Stimulated activated CD8-positive, alpha-beta memory T cell treated with anti-CD3 and anti-CD28 coated beads, Interleukin-15, amount 100 ng/mL, for 48 hours (primary cell): ENCODE measurements at places on chromosomes 11 and 22.

GRCh38 chr22:27780161-27780575, 21.4 kb downstream of the MN1 start:
- no peak for DNase-seq

- DNase-seq: no peak
Observed at GRCh38 chr11:130692220-130692619, 224.1 kb downstream of the SNX19 start.

DNA sequence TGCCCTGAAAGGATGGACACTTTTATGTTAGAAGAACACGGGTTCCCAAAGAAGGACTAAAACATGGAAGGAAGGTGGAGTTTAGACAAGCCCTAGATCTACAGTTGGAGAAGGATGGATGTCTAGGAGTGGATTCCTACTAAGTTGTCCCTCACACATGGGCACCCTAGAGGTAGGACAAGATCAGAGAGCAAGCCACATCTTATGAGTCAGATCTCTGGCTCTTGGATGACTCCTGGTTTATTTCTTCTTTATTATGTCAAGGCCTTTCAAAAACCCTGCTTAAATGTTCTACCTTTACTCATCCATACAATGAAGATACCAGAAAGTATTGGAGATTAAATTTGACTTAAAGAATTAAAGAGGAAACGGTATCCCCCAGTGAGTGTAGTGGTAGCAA, 34.4 kb downstream of the PRCP start:
- no peak for DNase-seq

DNA sequence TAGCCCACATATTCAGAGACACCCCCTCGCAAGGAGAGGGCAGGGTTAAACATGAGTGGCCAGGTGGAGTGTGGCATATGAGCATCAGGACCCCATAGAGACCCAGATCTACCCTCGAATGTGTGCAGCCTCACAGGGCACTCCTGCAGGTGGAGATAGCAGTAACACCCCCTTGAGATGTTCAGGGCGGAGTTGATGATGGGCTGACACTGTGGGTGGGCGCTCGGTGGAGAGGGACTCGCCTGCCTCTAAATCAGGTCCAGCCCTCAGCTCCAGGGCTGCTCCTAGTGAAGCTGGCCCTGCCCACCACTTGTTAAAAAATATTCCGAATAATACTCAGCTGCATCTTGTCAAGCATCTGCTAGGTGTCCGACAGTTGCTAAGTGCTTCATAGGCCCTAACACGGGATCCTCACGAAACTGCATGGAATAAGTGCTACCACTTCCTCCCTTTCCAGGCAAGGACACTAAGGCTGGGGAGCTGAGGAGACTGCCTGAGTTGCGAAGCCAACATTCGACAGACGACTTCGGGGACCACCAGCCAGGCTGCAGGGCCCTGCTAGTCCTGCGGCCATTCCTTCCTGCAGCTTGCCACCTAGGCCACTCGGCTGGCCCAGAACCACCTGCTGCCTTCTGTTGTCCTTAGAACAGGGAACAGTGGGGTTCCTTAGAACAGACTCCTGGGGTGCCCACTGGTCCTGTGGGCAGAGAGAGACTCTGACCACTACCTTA, 74.0 kb upstream of the WNT11 start:
- no peak for DNase-seq

DNA sequence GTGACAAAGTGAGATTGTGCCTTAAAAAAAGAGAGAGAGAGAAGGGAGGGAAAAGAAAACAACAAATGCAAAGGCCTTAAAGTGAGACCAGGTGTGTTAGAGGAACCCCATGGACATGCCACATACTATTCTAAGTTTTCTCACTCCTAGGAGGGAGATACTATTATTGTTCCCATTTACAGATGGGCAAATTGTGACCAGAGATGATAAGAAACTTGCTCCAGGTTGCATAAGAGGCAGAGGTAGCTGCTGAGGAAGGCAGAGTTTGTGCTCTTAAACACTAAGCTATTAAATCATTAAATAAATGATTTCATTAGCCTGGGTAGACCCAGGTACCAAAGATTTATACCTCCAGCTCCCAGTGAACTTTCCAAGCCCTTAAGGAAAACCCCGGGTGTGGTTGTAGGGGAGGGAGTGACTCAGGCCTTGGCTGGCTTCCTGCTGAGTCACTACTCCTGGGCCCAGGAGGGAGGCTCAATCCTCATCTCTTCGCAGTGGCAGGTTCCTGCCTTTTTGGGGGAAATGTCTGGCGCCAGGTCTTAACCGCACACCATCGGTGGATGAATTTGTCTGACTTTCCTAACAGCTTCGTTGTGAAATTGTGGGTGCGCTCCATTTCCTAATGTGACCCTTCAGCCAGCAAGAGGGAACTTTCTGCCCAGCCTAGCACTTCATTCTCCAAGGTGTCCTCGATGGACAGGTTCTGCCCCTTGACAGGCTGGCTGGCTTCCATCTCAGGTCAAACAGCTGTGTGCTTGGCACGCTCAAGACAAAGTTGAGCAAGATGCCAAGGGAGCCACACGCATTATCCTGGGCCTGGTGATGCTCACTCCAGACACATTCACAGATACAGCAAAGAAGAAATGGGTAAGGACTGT, 33.4 kb upstream of the PTPRJ start:
- DNase-seq: peak; percentile 20

DNA sequence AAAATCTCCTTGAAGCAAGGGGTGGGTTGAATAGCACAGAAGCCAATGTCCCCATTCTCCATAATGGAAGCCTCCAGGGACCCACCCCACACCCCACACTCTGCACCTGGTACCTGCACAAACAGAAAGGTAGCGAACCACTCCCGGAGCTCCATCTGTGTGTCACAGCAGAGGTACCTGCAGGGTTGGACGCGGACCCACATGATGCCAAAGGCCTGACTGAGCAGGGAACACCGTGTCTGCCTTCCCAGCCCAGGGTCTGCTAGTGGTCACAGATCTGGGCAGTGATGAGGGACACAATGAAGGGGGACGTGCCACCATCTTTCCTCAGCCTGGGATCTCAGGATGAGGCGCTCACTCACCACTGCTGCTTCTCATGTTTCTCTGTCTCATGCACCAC, 13.1 kb upstream of the PDE2A start:
- no peak for DNase-seq

DNA sequence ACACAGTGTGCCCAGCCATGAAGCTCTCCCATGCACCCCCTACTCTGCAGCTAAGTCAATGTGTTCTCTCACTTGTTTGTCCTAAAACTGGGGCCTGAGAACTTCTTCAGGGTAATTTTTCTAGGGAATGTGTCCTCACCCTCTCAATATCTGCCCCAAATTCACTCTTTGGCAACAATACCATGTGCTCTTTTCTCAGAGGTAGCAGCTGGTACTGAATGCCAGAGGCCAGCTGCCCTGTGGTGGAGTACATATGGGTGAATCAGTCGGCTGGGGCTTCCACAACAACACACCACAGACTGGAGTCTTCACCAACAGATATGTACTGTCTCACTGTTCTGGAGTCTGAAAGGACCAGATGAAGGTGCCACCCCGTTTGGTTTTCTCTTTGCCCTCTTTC, 97.7 kb upstream of the TOP3B start:
- no peak for DNase-seq

DNA sequence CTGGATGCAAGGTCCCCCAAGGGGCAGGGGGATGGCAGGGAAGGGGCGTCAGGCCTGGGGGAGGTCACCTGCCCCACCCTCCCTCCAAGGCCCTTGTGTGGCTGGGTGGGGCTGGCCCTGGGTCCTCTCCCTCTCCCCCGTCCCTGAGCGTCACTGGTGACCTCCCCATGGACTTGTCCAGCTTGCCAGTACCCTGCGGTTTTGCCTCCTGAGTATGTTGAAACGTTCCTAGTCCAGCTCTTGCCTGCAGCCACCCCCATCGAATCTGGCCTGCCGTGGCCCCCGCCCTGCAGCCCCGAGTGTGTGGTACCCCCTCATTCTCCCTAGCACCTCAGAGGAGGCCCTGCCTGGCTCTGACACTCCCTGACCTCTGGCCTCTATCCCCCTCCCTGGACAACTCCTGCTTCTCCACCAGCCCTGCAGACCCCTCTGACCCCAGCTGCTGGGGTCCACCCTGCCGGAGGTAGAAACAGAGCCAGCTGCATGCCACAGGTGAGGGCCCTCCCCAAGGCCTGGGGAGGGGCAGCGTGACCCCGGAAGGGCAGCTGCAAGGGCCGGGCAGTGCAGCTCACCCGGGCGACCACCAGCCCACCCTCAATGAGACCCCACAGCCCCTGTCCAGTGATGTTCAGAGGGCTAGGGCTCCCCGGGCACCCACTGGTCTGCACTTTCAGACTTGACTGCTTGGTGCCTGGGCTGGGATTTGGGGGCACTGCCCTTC, 4.1 kb upstream of the MUC6 start:
- no peak for DNase-seq

DNA sequence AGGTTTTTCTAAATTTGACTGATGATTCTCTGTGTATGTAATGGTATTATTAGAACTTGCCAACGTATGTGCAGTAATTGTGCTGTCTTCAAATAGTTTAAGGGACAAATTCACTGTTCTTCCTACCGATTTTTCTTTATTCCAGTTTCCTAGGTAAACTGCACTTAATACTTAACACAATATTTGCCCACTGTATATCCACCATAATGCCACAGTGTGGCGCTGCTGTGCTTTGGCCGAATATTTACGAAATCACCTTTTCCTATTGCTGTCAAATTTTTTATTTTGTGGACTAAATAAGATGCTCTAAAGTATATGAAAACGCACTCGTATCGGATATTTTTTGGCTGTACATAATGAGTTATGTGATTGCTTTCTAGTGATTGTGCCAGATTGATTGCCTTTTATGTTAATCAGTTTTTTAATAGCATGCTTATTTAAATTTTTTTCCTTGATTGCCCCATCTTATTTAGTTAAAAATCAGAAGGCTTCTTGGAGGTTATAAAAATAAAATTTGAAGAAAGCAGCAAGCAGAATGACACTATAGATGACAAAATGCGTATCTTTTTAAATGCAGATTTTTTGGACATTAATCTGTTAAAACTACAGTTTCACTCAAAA, 10.5 kb downstream of the AASDHPPT start:
- no peak for DNase-seq

DNA sequence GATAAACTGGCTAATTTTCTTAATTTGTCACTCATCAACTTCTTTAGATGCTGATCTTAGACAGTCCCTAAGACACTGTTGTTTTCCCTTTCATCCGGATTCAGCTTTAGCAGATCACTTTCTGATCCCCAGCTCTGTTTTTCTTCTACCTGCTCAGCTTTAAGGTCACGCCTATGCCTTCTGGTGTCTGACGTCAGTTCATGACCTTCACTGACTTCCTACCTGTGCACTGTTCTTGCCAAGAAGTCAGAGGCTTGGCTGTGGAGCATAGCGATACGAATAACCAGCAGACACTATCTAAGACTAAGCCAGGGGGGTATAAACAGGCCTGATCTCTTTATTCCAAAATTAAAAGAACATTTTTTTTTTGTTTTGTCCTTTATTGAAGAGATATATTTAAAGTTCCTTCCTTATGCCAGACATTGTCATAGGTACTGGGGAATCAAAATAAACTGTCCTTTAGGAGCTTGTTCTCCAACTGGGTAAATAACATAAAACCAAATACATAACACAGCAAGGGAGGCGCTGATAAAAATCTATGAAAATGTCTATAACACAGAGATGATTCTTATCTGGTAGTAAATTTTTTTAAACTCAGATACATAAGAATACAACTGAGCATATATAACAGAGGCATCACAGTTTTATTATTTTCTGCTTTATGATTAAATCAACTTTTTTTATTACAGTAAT, 352.2 kb upstream of the CTSC start:
- no peak for DNase-seq

- DNase-seq: no peak
Observed at GRCh38 chr11:20197881-20198280, 37.6 kb upstream of the DBX1 start.

DNA sequence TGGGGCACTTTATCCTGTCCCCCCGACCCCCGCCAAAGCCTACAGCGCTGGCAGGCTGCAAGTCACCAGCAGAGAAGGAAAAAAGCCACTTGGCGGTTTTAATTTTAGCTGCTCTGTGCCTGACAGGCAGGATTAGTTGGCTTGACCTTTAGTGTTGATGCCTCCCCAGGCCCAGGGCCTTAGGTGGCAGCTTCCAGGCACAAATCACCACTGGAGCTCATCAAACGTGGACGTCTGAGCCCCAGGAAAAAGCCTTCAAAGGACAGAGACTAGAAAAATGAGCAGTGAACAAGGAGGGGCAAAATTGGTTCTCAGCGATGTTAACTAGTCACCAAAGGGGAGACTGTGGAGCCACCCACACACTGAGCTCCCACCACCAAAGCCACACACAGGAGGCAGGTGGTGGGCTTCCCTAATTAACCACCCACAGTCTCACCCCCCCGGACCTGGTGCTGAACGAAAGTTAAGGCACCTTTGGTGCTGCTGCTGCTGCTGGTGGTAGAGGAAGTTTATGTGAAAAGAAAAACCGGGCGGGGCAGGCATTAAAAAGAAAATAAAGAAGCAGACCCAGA, 4.4 kb upstream of the PYGM start:
- no peak for DNase-seq

DNA sequence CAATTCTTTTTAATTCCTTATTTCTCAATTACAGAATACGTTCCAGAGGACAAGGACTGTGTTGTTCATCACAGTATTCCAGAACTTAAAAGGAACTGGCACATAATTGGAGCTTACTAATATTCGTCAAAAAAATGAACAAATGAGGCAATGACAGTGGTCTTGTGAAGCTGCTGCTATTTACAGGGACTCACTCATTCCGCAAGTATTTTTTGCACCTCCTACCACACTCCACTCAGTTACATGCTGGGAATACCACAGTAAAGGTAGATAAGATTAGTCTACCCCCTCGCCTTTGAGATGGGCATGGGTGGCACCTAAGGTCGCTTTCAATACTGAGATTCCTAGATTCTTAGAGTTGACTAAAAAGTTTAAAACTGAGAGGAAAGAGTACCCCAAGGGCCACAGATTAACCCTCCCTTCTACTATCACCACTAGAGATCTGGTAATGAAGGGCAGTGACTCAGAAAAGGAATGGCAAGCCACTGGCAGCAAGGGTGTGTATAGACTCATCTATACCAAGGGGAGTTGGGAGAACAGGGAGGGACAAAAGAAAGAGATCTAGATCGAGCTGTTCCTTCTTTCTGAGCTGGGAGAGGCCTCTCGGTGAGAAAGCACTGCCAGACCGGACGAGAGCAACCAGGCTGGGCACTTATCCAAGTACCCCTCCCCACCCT, 85.0 kb downstream of the RPL27A start:
- no peak for DNase-seq
